ENCODE measurements at places on chromosomes 4 and X. TPM values are rescaled to one million over a fixed set of nuclear protein-coding genes. Genes with fewer than 3 reads are reported as not detected.

- no peak overlapping the region for H3K4me3 ChIP-seq
- H3K27ac ChIP-seq, result no peak overlapping the region
- peaks cover 7% of the 10 kb centered on the region for H3K36me3 ChIP-seq
- no peak for DNase-seq
- H3K4me1 ChIP-seq, result peaks cover 28% of the 10 kb centered on the region
Measured at GRCh38 chr4:13481569-13481968, 2.6 kb downstream of the RAB28 start.

TMEM31 gene
- polyA plus RNA-seq, result not detected

GRCh38 chr4:172892300-172892699 lies 276.3 kb upstream of the GALNT7 start:
- H3K27ac ChIP-seq, result no peak overlapping the region
- H3K4me1 ChIP-seq, result no peaks in the 10 kb centered on the region
- H3K4me3 ChIP-seq, result no peak overlapping the region
- no peaks in the 10 kb centered on the region for H3K36me3 ChIP-seq
- H3K27me3 ChIP-seq, result no peaks in the 10 kb centered on the region

HSFX1 gene
- not detected for polyA plus RNA-seq

- H3K36me3 ChIP-seq, result no peaks in the 10 kb centered on the region
- peak overlapping the region; percentile 13 for H3K4me3 ChIP-seq
Measured at GRCh38 chr4:56289934-56290333, 97.4 kb downstream of the AASDH start.

DNA sequence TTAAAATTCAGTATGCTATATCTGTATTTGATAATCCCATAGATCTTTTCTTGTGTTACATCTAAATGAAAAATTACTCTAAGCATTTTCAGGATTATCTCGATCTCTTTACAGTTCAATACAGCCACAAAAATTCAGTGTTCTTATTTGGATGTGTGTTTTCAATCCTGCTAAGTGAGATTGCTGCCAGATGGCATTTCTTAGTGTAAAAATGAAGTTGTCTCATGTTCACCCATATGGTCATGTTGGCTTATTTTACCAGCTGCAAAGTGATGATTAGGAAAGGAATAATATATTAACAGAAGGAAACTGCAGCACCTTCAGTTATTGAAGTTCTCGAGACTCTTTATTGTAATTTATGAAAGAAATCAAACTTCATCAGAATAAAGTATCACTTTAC lies 12.1 kb upstream of the FAM47A start:
- no peaks in the 10 kb centered on the region for H3K4me1 ChIP-seq
- no peaks in the 10 kb centered on the region for H3K27me3 ChIP-seq
- no peak overlapping the region for H3K27ac ChIP-seq
- H3K4me3 ChIP-seq, result no peak overlapping the region
- H3K36me3 ChIP-seq, result no peaks in the 10 kb centered on the region

- no peak for DNase-seq
- H3K27ac ChIP-seq, result no peak overlapping the region
- H3K4me3 ChIP-seq, result no peak overlapping the region
- H3K36me3 ChIP-seq, result no peaks in the 10 kb centered on the region
- no peaks in the 10 kb centered on the region for H3K4me1 ChIP-seq
Measured at GRCh38 chr4:71814433-71814832, 30.6 kb upstream of the GC start.

DNA sequence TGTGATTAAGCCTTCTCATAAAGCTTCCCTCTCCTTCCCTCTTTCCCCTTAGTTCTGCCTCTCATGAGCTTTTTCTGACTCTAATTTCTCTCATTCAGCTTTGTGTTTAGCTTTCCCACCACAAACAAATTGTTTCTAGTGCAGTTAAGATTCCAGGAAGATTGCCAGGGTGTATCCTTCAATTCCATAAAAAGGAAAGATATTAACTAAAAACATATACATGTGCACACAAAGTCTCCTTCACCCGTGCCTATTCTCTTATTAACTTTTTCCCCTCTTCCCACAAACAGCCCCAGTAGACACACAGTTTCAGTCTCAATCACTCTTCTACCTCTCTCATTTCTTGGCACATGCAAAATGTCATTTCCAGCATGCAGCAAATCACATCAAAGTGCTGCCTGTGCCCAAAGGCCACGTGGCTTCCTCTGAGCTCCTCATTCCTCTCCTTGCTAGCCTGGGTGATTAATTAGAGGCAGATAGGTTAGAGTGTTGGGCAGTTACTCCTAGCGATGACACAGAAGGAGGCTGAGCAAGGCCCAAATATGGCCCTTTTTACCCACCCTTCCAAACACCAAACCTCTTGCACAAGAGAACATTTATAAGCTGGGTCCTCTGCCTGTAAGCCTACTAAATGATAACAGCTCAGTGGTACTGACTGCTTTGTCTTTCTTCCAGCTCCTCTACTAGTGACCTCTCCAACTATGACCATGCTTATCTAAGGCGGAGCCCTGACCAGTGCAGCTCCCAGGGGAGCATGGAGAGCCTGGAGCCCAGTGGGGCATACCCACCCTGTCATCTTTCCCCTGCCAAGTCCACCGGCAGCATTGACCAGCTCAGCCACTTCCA lies 159.6 kb downstream of the SOWAHB start:
- no peaks in the 10 kb centered on the region for H3K27me3 ChIP-seq
- DNase-seq, result no peak
- H3K27ac ChIP-seq, result no peak overlapping the region
- no peaks in the 10 kb centered on the region for H3K4me1 ChIP-seq

ATOH1 gene
- not detected for polyA plus RNA-seq

RHOXF2B gene
- polyA plus RNA-seq, result not detected

DNA sequence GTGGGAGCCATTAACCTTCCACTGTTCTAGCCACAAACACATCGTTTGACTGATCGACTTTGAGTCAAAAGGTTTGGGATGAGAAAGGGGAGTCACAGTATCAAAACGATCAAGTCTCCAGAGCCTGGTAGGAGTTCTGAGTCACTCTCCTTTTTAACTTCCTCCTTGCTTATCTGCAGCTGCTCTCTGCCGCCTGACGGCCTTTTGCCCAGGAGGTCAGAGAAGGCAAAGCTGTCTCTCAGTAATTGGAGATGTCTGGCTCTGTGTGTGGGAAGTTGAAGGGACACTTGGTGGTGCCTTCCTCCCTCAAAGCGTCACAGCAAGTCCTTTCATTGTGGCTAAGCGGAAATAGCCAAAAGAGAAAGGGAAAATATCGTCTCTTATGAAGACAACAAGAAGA lies 63.1 kb downstream of the ANOS1 start:
- no peaks in the 10 kb centered on the region for H3K4me1 ChIP-seq
- DNase-seq, result no peak
- H3K27ac ChIP-seq, result no peak overlapping the region
- no peak overlapping the region for H3K4me3 ChIP-seq

- H3K27me3 ChIP-seq, result no peaks in the 10 kb centered on the region
- DNase-seq, result no peak
- no peaks in the 10 kb centered on the region for H3K36me3 ChIP-seq
Measured at GRCh38 chr4:102623622-102624021, 122.5 kb downstream of the NFKB1 start.

GRCh38 chr4:56552273-56552672 lies 46.7 kb downstream of the ARL9 start:
- H3K27ac ChIP-seq, result no peak overlapping the region
- DNase-seq, result no peak
- no peak overlapping the region for H3K4me3 ChIP-seq
- H3K36me3 ChIP-seq, result no peaks in the 10 kb centered on the region

- H3K27ac ChIP-seq, result no peak overlapping the region
- no peaks in the 10 kb centered on the region for H3K36me3 ChIP-seq
- H3K4me3 ChIP-seq, result no peak overlapping the region
- H3K27me3 ChIP-seq, result no peaks in the 10 kb centered on the region
- no peaks in the 10 kb centered on the region for H3K4me1 ChIP-seq
- no peak for DNase-seq
Measured at GRCh38 chr4:57320849-57321248, 210.7 kb upstream of the IGFBP7 start.

NEUROG2 gene
- polyA plus RNA-seq, result not detected

GRCh38 chrX:8760021-8760420 lies 28.1 kb upstream of the ANOS1 start:
- no peaks in the 10 kb centered on the region for H3K36me3 ChIP-seq
- no peaks in the 10 kb centered on the region for H3K27me3 ChIP-seq
- no peak for DNase-seq
- H3K27ac ChIP-seq, result no peak overlapping the region
- H3K4me1 ChIP-seq, result no peaks in the 10 kb centered on the region
- no peak overlapping the region for H3K4me3 ChIP-seq

DNA sequence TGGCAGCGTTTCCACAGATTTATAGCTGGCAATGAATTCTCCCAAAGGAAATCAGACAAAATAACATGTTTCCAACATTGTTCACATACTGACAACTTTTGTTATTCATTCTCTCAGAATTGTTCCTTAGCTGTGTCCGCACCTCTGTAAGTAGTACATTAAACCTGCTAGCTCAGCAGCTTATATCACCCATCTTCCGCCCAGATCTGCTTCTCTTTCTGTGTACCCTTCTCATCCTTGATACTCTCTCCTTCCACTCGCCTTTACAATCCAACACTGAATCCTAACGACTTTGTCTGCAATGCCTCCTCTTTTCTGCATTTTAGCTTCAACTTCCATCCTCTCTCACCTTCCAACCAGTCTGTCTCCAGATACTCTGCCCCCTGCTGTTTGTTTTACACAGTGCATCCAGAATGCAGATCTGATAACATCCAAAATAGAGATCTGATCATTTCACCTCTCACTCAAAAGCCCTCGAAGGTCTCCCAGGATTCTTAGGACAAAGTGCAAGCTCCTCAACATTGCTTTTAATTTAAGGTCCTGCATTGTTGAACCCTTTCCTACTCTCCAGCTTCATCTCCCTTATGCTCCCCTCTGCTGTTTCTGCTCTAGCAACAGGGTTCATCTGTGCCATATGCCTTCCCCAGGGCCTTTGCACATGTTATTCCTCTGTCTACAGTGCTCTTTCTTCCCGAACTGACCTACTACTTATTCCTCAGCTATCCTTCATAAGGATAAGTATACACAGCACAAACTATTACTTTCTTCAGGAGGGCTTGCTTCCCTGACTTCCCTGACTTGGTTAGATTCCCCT lies 67.3 kb upstream of the VBP1 start:
- H3K4me1 ChIP-seq, result no peaks in the 10 kb centered on the region
- no peaks in the 10 kb centered on the region for H3K27me3 ChIP-seq
- peak; percentile 1 for DNase-seq
- no peaks in the 10 kb centered on the region for H3K36me3 ChIP-seq
- no peak overlapping the region for H3K4me3 ChIP-seq

DNA sequence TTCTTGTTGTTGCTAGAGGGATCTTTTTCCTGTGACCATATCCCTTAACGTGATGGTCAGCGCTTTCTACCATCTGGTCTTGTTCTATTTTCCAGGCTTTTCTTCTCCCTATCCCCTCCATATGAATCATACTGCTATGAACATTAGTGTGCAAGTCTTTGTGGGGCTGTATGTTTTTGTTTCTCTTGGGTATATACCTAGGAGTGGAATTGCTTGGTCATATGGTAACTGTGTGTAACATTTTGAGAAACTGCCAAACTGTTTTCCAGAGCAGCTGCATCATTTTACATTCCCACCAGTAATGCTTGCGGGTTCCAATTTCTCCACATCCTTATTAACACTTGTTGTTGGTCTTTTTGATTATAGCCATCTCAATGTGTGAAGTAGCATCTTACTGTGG lies 121.4 kb downstream of the SPRY1 start:
- no peak overlapping the region for H3K27ac ChIP-seq
- H3K27me3 ChIP-seq, result no peaks in the 10 kb centered on the region
- H3K4me3 ChIP-seq, result no peak overlapping the region
- no peaks in the 10 kb centered on the region for H3K4me1 ChIP-seq
- DNase-seq, result no peak
- no peaks in the 10 kb centered on the region for H3K36me3 ChIP-seq

- H3K36me3 ChIP-seq, result peaks cover 19% of the 10 kb centered on the region
- H3K4me3 ChIP-seq, result no peak overlapping the region
- H3K27me3 ChIP-seq, result no peaks in the 10 kb centered on the region
Measured at GRCh38 chrX:54447461-54447860, 7.3 kb downstream of the TSR2 start.

EPGN gene
- polyA plus RNA-seq, result not detected

- H3K4me1 ChIP-seq, result peaks cover 4% of the 10 kb centered on the region
- H3K27ac ChIP-seq, result no peak overlapping the region
Measured at GRCh38 chr4:105162123-105162796, 15.6 kb downstream of the TET2 start.

GRCh38 chrX:41289095-41289494 lies 44.9 kb upstream of the DDX3X start:
- H3K4me3 ChIP-seq, result no peak overlapping the region
- H3K4me1 ChIP-seq, result no peaks in the 10 kb centered on the region
- DNase-seq, result no peak

GRCh38 chr4:107691378-107691777 lies 28.7 kb downstream of the PAPSS1 start:
- peaks cover 15% of the 10 kb centered on the region for H3K36me3 ChIP-seq
- no peak overlapping the region for H3K4me3 ChIP-seq
- H3K27ac ChIP-seq, result no peak overlapping the region
- no peak for DNase-seq
- H3K27me3 ChIP-seq, result no peaks in the 10 kb centered on the region

DNA sequence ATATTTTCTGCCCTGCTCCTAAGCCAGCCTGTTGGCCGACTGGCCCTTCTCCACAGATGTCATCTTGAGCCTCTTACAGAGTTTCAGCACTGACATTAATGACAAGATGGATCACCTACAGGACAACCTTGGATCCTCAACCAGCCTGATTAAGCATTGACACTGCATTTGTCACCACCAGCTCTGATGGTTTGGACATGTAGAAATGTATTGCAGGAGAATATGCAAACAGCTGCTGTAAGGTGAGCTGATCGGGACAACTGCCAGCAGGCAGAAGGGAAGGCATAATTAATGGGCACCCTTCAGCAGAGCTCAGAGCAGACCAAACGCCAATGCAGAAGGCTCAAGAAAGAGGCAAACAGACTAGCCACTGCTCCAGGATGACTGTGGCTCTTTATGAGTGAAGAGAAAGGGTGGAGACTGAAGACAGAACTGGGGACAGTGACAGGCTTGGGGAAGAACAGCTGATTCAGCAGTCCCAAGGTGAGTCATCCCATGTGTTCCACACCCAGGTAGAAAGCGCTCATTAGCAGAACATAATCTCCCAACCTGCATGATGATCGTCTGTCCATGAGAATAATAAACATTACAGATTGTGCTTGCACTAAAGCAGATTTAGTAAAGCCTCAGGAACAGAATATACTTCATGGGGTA lies 6.7 kb downstream of the CORIN start:
- H3K27ac ChIP-seq, result no peak overlapping the region
- DNase-seq, result no peak
- H3K27me3 ChIP-seq, result peaks cover 10% of the 10 kb centered on the region
- H3K4me3 ChIP-seq, result no peak overlapping the region
- H3K4me1 ChIP-seq, result peaks cover 7% of the 10 kb centered on the region
- H3K36me3 ChIP-seq, result no peaks in the 10 kb centered on the region

WNK3 gene
- polyA plus RNA-seq, result not detected

DNA sequence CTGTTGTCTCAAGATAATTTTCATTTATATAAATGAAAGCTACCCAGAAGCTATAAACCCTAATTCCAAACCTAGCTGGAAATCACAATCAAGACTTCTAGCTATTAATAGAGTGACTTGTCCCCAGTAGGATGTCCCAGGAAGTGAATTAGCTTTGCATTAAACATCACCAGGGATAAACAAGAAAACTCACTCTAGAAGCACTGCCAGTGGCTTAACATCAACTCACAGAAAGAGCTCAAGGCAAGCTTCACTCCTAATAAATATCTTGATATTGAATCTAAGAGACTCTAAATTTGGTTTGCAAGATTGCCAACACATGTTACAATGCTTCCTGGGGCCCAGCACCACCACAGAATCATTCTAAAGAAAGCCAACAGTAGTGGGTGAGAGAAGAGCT lies 468.7 kb upstream of the FAM241A start:
- no peaks in the 10 kb centered on the region for H3K27me3 ChIP-seq
- no peaks in the 10 kb centered on the region for H3K36me3 ChIP-seq
- H3K27ac ChIP-seq, result no peak overlapping the region
